ENCODE measurements at places on chromosomes 16 and 17.

GRCh38 chr17:45824901-45825492, 19.7 kb upstream of the SPPL2C start:
- no peak for DNase-seq

DNA sequence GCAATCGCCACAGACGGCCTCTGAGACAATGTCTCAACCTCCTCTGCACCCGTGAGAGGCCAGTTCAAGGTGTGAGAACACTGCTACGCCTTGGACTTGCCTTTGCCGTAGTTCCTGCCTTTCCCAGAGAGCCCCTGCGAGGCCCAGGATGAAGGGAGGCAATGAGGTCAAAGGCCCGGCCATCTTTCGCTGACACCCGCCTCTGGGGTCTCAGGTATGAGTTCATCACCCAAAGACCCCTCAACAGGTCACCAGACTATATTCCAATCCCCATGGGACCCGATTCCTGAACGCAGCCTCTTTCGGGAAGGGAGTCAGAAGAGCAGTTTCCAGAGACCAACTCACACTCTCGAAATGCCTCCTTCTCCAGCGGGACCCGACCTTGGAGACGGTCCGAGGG, 573.5 kb downstream of the KCNJ18 start:
- no peak for DNase-seq

- DNase-seq, result no peak
Observed at GRCh38 chr17:45686250-45686649, 97.9 kb upstream of the CRHR1 start.

- no peak for DNase-seq
Observed at GRCh38 chr17:74737299-74738050, 419 bp downstream of the RAB37 start.

GRCh38 chr17:50026837-50027171, 29.1 kb upstream of the ITGA3 start:
- peak; percentile 51 for DNase-seq
